Body of pancreas (tissue), 4 donors: ENCODE measurements at places on chromosomes 11 and 22. TPM values are rescaled to one million over a fixed set of nuclear protein-coding genes. Genes with fewer than 3 reads are reported as not detected.

GRIA4 gene
- total RNA-seq = 0.26 TPM

ADORA2A gene
- total RNA-seq = 2.1 TPM

GRCh38 chr11:98564881-98565280 is 455.9 kb upstream of the CNTN5 start:
- H3K4me1 ChIP-seq = no peaks in the 10 kb centered on the region
- H3K4me3 ChIP-seq = no peak overlapping the region
- H3K27ac ChIP-seq = no peak overlapping the region
- no peaks in the 10 kb centered on the region for H3K27me3 ChIP-seq
- DNase-seq = no peak

- no peak overlapping the region for H3K4me3 ChIP-seq
- peak; percentile 84 for DNase-seq
- no peak overlapping the region for H3K27ac ChIP-seq
- H3K27me3 ChIP-seq = peaks cover 17% of the 10 kb centered on the region
- H3K36me3 ChIP-seq = no peaks in the 10 kb centered on the region
Measured at GRCh38 chr11:131694526-131695424, 324.4 kb downstream of the NTM start.

- H3K4me1 ChIP-seq = no peaks in the 10 kb centered on the region
- DNase-seq = no peak
- H3K27ac ChIP-seq = no peak overlapping the region
- H3K27me3 ChIP-seq = no peaks in the 10 kb centered on the region
Measured at GRCh38 chr22:30773919-30774318, 79.2 kb downstream of the OSBP2 start.

NCF4 gene
- total RNA-seq = 6.0 TPM

CDC45 gene
- not detected for total RNA-seq

GRCh38 chr11:14585438-14585837 is 58.2 kb upstream of the PDE3B start:
- no peak overlapping the region for H3K4me3 ChIP-seq

- peaks cover 4% of the 10 kb centered on the region for H3K4me1 ChIP-seq
- no peak overlapping the region for H3K27ac ChIP-seq
- H3K27me3 ChIP-seq = no peaks in the 10 kb centered on the region
- no peak overlapping the region for H3K4me3 ChIP-seq
- DNase-seq = peak; percentile 11
- H3K36me3 ChIP-seq = no peaks in the 10 kb centered on the region
Measured at GRCh38 chr11:7964261-7964660, 986 bp downstream of the NLRP10 start.

- no peak overlapping the region for H3K27ac ChIP-seq
- no peaks in the 10 kb centered on the region for H3K27me3 ChIP-seq
- no peak for DNase-seq
- H3K4me1 ChIP-seq = no peaks in the 10 kb centered on the region
- no peak overlapping the region for H3K4me3 ChIP-seq
- H3K36me3 ChIP-seq = no peaks in the 10 kb centered on the region
Measured at GRCh38 chr22:45612451-45612901, 59.2 kb upstream of the ATXN10 start.

DNA sequence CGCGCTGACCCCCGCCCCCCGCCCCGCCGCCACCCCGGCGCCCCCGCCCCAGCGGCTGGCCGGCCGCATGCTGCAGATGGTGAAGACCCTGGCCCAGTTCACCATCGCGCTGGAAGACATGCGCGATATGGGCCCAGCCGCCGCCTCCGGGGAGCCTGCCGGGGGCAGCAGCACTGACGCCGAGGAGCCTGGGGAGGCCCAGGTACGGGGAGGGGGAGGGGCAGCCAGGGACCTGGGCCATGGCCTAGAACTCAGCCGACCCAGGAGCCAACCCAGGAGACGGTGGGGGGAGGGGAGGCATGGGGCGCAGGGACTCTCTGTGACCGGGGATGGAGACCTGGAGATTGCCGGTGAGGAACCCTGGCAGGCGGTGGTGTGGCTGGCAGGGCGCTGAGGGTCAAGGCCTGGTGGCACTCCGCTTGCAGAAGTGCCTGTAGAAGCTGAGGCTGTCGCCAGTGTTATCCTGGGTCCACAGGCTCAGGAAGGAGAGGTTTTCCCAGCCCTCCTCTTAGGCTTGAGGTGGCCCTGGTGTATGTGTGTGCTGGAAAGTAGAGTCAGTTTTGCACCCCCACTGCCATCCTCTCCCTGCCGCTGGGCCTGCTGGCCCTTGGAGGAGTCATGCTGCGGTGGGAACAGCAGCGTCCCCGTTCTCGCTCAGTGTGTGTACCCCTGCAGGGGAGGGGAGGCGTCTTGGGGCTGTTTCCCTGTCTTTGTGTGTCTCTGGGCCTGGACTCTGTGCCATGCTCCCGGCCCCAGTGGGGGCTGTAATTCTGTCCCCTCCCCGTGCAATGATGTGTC is 32.9 kb upstream of the RELT start:
- H3K4me1 ChIP-seq = peaks cover 15% of the 10 kb centered on the region
- no peak overlapping the region for H3K27ac ChIP-seq
- no peak overlapping the region for H3K4me3 ChIP-seq

FXYD6 gene
- 23.9 TPM for total RNA-seq

PKNOX2 gene
- 4.2 TPM for total RNA-seq

- no peaks in the 10 kb centered on the region for H3K4me1 ChIP-seq
- H3K27me3 ChIP-seq = no peaks in the 10 kb centered on the region
- no peaks in the 10 kb centered on the region for H3K36me3 ChIP-seq
- H3K27ac ChIP-seq = no peak overlapping the region
- DNase-seq = no peak
- H3K4me3 ChIP-seq = no peak overlapping the region
Measured at GRCh38 chr11:88012456-88012855, 162.8 kb downstream of the RAB38 start.

DNA sequence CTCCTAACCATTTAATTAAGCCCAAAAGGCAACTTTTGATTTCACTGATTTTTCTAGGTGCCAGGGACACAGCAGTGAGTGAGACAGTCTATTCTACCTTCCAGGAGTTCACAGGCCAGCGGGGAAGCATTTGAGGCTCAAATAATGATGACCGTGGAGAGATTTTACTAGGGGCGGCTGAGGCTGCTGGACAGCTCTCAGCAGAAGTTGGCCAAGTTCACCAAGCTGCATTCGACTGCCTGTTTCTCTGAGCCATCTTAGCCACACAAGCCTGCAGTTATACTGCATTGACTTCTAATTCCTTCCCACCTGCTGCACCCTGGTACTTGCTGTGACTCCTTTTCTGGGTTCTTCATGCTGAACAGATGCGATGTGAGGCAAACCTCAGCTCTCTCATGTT is 168.9 kb upstream of the TBCEL start:
- H3K27ac ChIP-seq = no peak overlapping the region
- H3K36me3 ChIP-seq = no peaks in the 10 kb centered on the region
- no peak overlapping the region for H3K4me3 ChIP-seq
- DNase-seq = no peak
- no peaks in the 10 kb centered on the region for H3K27me3 ChIP-seq

GRCh38 chr11:135008412-135008811 is 596.4 kb upstream of the B3GAT1 start:
- H3K27me3 ChIP-seq = no peaks in the 10 kb centered on the region
- DNase-seq = no peak
- H3K4me3 ChIP-seq = no peak overlapping the region
- H3K4me1 ChIP-seq = no peaks in the 10 kb centered on the region

MN1 gene
- 5.6 TPM for total RNA-seq

- peaks cover 33% of the 10 kb centered on the region for H3K4me1 ChIP-seq
- H3K4me3 ChIP-seq = no peak overlapping the region
Measured at GRCh38 chr11:19714022-19714386, 1.4 kb downstream of the NAV2 start.

NPTXR gene
- 10.5 TPM for total RNA-seq

OR52L1 gene
- total RNA-seq = not detected

OR56A1 gene
- not detected for total RNA-seq

DNA sequence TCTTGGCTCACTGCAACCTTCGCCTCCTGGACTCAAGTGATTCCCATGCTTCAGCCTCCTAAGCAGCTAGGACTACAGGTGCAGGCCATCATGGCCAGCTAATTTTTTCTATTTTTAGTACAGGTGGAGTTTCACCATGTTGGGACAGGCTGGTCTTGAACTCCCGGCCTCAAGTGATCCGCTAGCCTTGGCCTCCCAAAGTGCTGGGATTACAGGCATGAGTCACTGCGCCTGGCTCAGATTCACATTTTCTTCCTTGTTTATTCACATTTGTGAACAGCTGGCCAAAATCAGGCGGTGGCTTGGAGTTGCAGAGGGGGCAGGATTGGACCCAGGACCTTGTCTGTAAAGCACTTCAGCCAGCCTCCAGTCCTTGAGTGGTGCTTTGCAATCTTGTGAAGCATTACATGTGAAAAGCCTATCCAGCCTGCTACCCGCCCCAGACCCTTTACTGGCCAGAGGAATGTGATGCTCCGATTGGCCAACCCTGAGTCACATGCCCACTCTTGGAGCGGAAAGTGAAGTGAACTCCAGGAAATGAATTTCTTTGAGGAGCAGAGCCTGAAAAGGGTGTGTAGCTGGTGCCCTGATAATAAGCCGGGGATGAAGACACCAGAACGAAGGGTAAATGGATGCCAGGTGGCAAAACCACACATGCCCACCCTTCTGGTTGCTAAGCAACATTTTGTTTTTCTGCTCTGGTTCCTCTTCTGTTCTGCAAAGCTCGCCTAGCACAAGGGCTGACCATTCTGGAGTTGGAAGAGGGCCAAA is 62.6 kb upstream of the PTPRJ start:
- no peaks in the 10 kb centered on the region for H3K27me3 ChIP-seq
- peak; percentile 93 for DNase-seq
- no peak overlapping the region for H3K4me3 ChIP-seq
- no peaks in the 10 kb centered on the region for H3K36me3 ChIP-seq
- peaks cover 47% of the 10 kb centered on the region for H3K4me1 ChIP-seq

DNA sequence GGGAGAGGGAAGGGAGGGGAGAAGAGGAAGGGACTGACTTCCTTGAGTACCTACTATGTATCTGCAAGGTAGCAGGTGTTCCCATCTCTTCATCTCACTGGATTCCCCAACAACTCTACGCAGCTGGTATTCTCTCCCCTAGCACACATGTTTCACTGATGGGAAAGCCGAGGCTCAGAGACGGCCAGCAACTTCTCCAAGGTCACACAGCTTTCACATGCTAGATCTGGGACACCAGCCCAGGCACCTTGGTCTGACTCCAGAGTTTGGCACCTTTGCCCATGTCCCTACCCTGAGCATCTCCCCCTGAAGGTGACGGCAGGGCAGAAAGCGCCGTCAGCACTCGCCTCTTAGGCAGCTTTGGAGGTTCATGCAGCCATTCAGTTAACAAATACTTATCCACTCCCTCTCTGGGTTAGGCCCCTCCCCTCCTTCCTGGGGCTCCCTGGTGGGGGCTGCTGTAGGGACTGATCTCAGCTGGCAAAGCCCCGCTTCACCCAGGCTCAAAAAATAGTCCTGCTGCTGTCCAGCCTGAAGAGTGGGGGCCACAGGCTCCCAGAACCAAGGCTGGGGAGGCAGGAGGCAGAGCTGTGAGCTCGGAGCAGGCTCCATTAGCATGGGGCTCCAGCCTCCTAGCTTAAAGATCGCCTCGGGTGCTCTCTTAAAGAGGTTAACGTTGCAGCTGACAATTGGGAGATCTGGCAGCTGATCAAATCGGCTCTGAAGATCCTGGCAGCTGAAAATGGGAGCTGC is 79.4 kb downstream of the IGLL1 start:
- H3K27ac ChIP-seq = no peak overlapping the region
- H3K4me3 ChIP-seq = no peak overlapping the region
- H3K36me3 ChIP-seq = no peaks in the 10 kb centered on the region
- DNase-seq = no peak
- no peaks in the 10 kb centered on the region for H3K27me3 ChIP-seq

- peaks cover 41% of the 10 kb centered on the region for H3K4me1 ChIP-seq
- no peaks in the 10 kb centered on the region for H3K36me3 ChIP-seq
- no peaks in the 10 kb centered on the region for H3K27me3 ChIP-seq
Measured at GRCh38 chr22:49827271-49827852, 311 bp downstream of the BRD1 start.
